GM18507 (cell line): ENCODE measurements at places on chromosomes 3 and 15.

DNA sequence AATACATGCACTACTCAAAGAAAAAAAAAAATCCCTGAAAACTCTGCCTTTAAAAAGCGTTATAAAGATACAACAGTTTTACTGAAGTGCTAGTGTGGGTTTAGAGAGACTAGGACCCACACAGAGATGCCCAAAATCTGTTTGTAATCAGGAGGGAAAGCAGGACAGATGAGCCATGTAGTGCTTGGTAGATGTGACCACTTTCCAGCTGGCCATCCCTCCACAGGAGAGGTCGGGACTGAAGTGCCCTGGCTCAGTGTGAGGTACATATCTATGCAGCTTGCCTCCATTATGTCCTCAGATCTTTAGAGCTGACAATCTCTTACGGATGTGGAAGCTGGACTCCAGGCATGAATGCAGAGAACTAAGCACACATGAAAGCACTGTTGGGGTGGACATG lies 57.5 kb upstream of the NANOGP8 start:
- DNase-seq, result no peak

DNA sequence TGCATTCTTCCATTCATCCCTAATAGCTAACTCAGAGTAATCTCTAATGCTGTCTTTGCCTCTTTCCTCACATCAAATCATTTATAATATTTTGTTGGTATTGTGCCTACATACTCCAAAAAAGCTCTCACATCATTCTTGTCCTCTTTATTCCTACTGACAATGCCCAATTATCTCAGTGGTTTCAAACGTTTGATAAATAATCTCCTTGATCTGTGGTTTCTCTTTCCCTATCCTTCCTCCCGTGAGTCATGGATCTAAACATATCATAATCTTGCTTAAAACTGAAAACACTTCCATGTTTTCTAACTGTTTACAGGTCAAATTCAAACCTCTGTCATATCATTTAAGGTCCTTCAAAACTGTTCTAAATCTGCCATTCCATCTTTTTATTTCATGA lies 115.1 kb downstream of the CNTN6 start:
- no peak for DNase-seq

DNA sequence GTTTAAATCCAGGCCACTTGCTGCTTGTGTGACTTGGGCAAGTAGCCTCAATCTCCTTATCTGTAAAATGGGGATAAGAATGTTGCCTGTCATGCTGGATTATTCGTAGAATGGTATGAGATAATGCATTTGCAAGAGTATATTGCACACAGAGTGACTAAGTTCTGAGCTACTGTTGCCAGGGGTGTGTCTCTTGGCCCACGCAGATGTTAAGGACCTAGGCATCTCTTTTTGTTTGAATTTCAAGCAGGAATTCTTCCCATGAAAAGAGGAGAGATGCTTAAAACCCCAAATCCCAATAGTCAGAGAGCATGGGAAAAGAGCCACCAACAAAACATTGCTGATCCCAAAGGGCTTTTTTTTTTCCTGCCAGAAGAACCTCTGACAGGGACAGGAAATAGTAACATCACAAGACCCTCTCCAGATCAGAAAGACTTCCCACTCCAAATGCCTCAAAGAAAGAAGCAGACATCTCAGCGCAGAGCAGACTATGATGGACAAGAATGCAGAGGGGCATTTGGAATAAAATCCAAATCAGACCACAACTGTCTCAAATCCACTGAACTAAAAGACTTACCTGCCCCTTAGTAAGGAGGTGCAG lies 90.5 kb downstream of the MRPL46 start:
- no peak for DNase-seq

DNA sequence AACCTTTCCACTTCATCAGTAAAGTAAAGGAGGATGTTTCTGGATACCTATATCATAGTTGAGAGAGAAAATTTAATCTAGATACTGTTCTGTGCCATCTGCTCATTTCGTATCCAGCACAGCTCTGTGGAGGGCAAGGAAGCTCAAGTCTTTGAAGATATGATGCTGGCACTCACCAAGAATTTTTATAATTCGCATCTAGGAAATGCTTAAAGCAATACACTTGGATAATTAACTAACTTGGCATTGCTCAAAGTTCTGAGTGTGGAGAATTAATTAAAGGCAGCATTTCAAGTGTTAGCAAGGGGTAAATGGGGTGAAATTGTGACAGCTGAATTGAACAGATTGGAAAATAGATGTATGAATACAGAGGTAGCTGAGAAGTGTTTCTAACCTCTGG lies 213.2 kb downstream of the KCNMB2 start:
- DNase-seq, result no peak

DNA sequence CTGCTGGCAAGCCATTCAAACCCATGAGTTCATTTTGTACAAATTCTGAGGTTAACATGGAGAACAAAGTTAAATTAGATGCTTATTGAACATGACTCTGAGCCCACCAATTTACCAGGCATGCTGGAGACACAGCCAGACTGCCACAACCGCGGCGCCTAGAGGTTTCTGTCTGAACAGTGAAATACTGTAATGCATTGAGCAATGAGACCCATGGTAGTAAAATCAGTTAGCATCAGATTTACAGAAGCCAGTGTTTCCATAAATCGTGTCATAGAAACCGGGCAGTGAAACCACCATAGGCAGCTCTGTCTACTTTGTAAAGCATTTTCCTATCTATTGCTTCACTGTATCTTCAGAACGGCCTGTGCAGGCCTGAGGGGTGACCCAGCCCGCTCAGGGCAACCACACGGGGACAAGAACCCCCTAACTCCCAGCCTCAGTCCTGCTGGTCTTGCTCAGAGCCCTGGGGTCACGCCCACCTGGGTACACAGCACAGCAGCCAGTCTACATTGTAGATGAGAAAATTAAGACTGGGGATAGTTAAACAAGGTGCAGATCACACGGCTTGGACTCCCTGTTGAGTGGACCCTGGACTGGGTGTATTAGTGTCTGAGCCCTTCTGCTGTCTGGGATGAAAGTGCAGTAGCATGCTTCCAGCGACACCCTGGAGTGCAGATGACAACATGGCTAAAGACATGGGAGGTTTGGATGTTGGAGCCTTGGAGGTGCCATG lies 44.2 kb downstream of the MGLL start:
- DNase-seq, result no peak

DNA sequence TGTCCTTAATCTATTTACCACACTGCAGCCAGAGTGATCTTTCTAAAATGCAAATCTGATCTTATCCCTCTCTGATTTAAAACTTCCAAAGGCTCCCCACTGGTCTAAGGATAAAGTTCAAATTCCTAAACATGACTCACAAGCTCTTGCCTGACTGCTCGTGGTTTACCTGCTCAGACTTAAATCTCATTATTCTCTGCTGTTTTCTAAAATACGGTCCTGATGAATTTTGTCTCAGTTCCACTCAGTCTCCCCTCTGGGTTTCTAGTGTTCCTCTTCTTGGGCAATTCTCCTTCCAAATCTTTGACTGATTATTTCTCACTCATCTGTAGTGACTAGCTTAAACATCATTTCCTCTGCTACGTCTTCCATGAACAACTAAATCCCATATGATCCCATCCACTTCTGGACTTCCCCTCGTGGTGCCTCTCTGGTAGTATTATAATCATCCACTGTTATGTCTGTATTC lies 108.3 kb downstream of the P3H2 start:
- DNase-seq, result no peak

- DNase-seq, result no peak
Measured at GRCh38 chr15:57873564-57874209, 167.2 kb downstream of the POLR2M start.

DNA sequence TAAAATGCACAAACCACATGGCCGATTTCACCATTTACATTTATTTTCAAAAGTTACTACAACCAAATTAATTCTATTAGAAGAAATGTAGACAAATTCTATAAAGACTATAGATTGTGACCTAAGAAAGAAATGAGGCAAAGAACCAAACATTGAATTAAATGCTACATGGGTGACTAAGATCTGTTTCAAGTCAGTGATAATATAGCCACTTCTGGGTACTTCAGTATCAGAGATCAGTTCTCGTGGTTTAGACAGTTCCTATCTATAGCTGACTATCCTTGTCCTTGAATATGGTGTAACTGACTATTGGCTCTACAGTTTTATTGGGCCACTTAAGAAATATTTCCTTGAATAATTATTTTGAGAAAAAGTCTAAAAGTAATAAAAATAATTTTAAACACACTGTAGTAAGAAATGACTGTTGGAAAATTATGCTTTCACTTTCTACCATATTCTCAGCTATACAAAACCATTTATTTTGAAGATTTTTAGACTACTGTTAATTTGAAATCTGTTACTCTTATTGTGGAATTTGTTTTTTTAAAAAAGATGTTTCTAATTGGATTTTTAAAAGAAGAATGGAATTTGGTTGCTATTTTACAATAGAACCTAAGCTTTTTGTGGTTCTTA lies 14.1 kb downstream of the KCNMB3 start:
- DNase-seq, result no peak

GRCh38 chr3:62332017-62332416 lies 41.3 kb downstream of the FEZF2 start:
- DNase-seq, result no peak
